Stimulated activated naive CD4-positive, alpha-beta T cell (primary cell): ENCODE measurements at places on chromosomes 13 and 19.

GRCh38 chr13:30974350-30974749 lies 41.9 kb downstream of the TEX26 start:
- DNase-seq: no peak

GRCh38 chr13:30120133-30120822 lies 187.1 kb downstream of the KATNAL1 start:
- no peak for DNase-seq

- DNase-seq: no peak
Observed at GRCh38 chr13:82636119-82636518, 1246.2 kb downstream of the SLITRK1 start.

DNA sequence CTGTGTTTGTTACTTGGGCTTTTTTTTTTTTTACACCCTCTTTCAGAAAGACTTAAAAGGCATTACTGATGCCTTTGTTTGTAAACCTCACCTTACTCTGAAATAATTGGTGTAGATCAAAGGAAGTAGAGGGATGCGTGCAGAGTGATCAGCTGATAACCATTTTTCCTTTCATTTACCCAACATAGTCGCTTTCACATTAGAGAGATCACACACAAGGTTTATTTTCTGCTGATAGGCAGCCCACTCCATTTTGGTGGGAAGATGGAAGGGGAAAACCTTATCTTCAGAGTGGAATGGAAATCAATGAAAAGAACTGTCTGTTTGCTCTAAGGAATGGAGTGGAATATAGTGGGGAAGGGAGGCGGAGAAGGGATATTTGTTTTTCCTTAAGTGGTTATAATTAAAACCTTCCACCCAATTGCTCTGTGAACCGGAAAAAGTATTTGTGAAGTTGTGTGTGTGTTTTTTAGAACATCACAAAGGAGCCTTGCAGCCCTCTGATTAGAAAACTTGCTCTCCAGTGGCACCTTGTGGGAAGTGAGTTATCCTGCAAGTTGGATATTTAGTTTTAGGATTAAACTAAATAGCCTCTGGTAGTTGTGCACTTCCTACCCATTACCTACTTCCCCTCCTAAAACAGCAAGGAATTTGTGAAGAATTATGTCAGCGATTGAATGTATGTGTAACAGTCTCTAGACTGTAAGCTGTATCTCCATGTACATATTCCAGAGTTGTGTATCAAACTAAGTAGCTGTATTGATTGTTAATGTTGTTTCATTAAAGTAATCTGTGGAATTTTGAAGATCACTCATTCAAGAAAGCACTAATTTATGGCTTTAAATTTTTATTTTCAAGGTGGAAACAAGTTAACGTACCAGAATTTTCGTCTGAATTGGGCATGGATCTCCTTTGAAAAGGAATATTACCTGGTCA lies 76.8 kb downstream of the FREM2 start:
- no peak for DNase-seq

- no peak for DNase-seq
Observed at GRCh38 chr13:107586216-107586615, 629.1 kb downstream of the LIG4 start.

DNA sequence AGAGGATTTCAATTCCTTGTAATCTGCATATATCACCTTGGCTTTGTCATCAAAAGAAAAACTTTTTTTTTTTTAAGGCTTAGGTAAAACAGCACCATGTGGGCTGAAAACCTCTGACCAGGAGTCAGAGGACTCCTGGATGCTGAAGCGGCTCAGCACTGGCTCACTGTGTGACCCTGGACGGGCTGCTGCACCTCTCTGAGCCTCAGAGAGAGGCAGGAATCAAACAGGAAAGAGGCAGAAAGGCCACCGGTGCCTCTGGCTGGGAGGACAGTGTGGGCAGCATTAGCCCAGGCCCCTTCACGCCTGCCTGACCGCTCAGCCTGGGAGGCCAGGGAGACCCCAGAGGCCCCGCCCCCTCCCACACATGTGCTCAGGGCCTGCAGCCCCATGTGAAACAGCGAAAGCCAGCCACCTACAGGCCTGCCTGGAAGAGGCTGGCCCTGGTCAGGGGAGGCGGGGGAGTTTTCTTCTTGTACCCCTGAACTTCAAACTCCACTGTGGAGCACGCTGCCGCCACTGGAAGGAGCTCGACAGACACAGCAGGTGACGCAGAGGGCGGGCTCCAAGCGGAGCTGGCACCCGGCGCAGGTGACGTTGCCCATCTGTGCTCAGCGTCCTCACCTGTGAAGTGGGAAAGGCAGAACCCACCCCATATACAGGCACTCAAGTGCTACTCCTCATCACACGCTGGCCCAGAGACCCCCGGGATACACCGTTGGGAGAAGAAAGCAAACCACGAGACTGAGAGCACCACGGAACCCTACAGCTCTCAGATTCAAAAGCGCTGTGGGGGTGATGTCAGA lies 39.7 kb downstream of the MLLT1 start:
- DNase-seq: no peak

DNA sequence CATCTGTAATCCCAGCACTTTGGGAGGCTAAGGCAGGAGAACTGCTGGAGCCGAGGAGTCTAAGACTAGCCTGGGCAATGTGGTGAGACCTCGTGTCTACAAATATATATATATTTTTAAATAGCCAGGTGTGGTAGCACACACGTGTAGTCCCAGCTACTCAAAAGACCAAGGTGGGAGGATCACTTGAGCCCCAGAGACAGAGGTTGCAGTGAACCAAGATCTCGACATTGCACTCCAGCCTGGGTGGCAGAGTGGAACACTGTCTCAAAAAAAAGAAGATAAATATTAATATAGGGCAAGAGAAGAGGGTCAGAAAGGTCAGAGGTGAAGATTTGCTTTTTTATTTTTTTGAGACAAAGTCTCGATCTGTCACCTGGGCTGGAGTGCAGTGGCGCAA lies 5.5 kb upstream of the MRPL4 start:
- DNase-seq: no peak

- DNase-seq: no peak
Observed at GRCh38 chr13:36158611-36159010, 27.4 kb upstream of the DCLK1 start.

DNA sequence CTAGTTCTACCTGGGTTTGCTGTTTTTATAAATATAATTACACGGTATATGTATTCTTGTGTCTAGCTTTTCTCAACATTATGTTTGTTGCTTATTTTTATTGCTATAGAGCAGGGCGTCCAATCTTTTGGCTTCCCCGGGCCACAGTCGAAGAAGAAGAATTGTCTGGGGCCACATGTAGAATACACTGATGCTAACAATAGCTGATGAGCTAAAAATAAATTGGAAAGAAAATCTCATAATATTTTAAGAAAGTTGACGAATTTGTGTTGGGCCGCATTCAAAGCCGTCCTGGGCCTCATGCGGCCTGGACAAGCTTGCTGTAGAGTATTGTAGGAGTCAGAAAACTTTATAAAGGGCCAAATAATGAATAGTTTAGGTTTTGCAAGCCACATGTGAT lies 33.9 kb downstream of the GPR12 start:
- no peak for DNase-seq

DNA sequence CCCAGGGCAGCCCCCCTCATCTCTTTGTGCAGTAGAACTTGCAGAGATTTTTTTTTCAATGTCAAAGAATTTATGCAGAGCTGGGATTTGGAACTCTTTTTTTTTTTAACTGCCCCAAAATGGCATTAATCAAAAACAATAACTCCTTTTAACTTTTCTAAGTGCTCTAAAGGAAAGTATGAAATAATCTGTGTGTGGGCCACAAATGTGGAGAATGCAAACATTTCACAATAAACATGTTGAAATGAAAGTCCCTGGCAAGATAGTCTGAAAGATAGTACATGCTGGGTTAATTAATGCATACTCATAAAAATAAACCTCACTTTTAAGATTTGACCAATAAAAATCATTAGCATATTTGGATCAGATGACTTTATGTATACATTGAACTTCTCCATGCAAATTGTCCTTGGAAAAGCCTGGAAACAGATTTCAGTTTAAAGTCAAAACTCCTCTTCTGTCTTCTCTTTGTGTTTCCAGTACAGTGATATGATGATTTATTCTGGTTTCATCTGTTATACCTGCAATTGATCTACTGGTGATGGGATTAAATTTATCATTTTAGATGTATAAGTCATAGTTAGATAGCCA lies 30.5 kb upstream of the ZNF536 start:
- no peak for DNase-seq

GRCh38 chr19:40908976-40909375 lies 26.9 kb upstream of the CYP2A7 start:
- no peak for DNase-seq
